ENCODE measurements at places on chromosomes 7 and 10. TPM values are rescaled to one million over a fixed set of nuclear protein-coding genes. Genes with fewer than 3 reads are reported as not detected.

SEMA3E gene
- total RNA-seq, result 2.0 TPM

MXI1 gene
- total RNA-seq, result 7.2 TPM

NPY gene
- not detected for total RNA-seq

PNLIP gene
- total RNA-seq, result 0.16 TPM

EBF3 gene
- total RNA-seq, result 0.20 TPM

IGFBP3 gene
- total RNA-seq, result 156 TPM

CYP17A1 gene
- total RNA-seq, result 0.09 TPM

EBLN1 gene
- not detected for total RNA-seq

CHN2 gene
- 0.53 TPM for total RNA-seq

FAM180A gene
- total RNA-seq, result 0.05 TPM

NPSR1 gene
- total RNA-seq, result not detected

RHBDD2 gene
- 73.7 TPM for total RNA-seq

GJC3 gene
- 0.15 TPM for total RNA-seq

ST8SIA6 gene
- 0.09 TPM for total RNA-seq

NAT16 gene
- total RNA-seq, result 0.12 TPM

TLL2 gene
- total RNA-seq, result 0.07 TPM

SPDYE11 gene
- not detected for total RNA-seq

FAM25G gene
- not detected for total RNA-seq

TNS3 gene
- total RNA-seq, result 70.2 TPM

SNCG gene
- total RNA-seq, result 9.6 TPM

ALOX5 gene
- 0.40 TPM for total RNA-seq

GNGT1 gene
- total RNA-seq, result not detected

SCIN gene
- total RNA-seq, result 0.31 TPM

Data from A549 treated with dexamethasone at 1 μM for 4 hours (cell line).